ENCODE measurements at places on chromosomes 13 and 19.

DNA sequence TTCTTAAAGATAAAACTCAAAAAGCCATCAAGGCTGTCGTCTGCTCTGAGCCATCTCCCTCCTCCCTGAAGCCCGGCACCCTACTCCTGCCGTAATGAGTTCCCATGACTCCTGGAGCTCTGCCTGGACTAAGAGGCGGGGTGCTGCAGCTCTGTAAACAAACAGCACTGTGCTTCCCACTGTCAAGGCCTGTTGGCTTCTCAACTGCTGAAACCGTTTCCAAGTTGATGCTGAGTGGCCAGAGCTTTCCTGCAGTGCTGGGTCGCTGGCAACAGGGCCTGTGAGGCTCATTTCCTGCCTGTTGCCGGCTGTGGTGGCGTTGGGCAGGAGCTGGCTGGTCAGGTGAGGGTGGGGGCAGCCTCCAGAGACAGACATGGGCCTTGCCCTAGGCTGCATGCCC, 26.7 kb upstream of the ISYNA1 start:
- no peak for DNase-seq

- DNase-seq, result no peak
These were observed 203.8 kb downstream of the MZT1 start for GRCh38 chr13:72523593-72523992.

DNA sequence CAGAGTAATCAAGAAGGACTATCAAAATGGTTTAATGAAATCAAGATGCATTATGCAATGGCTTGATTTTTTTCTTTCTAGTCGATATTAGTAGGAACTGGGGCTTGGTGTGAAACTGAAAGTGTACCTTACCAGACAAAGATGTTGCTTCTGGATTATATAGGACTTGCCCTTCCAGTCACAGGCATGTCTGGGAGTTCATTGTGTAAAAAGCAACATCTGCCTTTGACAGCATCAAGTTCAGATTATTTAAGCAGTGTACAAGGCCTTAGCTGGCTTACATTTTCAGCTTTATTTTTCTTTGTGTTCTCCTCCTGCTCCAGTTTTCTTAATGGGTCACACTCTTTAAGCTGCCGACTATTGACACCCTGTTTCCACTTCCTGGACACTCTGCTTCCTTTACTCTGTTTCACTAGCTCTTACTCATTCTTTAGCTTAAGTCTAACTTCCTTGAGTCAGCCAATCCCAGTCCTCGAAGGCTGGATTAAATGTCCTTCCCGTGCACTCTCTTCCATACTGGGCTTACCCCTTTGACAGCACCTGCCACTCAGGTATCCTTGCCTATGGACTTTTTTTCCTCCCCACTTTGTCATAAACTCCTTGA, 29.4 kb upstream of the OLFM4 start:
- DNase-seq, result no peak

DNA sequence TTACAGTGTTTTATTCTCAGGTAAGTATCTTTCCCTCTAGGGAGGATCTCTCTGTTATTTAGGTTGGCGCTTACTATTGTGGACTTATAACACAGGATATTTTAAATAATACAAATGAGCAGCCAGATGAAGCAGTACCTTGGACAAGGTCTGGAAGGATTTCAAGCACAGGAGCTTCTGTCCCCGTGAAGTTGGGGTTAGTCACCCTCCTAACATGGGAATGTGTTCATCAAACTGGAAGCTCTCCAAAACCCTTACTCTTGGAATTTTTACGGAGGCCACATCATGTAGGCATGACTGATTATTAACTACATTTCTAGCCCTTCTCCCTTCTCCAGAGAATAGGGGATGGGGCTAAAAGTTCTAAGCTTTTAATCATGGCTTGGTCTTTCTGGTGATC, 38.3 kb upstream of the SPRY2 start:
- DNase-seq, result no peak

- DNase-seq, result no peak
These were observed 73.7 kb upstream of the SLC15A1 start for GRCh38 chr13:98826146-98826545.

All from common myeloid progenitor, CD34-positive (primary cell).